ENCODE measurements at places on chromosomes 3 and 15.
A peak's percentile ranks its signal among the peaks of the same experiment; 100 is the strongest.

GRCh38 chr15:61309031-61309511, 80.0 kb upstream of the RORA start:
- no peak for DNase-seq

GRCh38 chr3:172622156-172622555, 88.7 kb downstream of the NCEH1 start:
- DNase-seq, result no peak

DNA sequence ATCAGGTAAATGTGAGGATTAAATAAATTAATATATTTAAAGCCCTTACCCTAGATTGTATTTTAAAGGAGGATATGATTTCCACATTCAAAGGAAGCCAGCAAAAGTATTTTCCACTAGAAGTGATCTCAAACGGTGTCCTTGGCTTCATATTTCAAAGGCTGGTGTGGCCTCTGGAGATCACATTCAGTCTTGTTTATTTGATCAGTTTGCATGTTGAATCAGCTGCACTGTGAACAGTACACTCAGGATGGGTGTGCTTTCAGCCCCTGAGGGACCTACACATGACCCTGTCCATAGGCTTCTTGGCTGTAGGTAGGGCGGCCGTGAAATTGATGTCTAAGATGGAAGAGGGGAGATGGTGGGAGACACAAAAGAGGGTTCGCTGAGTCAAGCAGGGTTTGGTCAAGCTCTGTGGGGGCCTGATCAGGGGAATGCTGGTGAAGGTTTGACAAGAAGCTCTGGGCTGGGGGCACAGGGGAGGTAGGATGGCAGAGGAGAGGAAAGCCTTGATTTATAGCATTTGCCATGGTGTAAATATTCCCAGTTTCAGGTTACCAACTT, 21.9 kb downstream of the CYP8B1 start:
- DNase-seq, result no peak

- DNase-seq, result no peak
Observed at GRCh38 chr15:40871749-40872617, 2.1 kb downstream of the RHOV start.

DNA sequence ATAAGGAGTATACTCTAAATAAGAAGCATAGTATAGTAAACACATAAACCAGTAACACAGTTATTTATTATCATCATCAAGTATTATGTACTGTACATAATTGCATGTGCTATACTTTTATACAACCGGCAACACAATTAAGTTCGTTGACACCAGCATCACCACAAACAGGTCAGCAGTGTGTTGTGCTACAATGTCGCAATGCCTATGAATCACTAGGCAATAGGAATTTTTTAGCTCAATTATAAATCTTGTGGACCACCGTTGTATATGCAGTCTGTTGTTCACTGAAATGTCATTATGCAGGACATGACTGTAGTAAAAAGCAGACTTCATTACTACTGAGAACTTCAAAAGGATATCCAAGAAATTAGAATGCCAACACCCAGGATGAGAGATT, 177.0 kb downstream of the PDCD6IP start:
- DNase-seq, result no peak

GRCh38 chr3:99114565-99115291, 213.2 kb upstream of the DCBLD2 start:
- DNase-seq, result no peak

DNA sequence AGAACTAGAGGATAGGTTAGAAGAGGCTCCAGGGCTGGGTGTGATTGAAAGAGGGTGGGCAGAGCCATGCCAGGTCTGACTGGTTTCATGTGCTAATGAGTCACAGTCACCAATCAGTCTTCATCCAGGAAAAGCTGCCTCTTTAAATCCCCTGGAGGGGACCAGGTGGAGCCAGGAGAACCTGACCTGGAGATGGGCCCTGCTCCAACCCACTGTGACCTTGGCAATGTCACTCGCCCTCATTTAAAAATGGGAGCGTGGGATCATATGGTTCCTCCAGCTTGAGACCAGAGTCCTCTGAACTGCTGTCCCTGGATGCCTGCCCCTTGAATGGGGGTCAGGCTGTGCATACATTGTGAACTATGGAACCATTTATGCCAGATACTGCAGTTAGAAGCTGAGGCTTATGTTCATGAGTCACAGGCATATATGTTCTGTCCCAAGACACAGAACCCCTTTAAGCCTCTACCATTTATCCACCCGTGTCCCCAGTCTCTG, 23.0 kb downstream of the HES1 start:
- no peak for DNase-seq

DNA sequence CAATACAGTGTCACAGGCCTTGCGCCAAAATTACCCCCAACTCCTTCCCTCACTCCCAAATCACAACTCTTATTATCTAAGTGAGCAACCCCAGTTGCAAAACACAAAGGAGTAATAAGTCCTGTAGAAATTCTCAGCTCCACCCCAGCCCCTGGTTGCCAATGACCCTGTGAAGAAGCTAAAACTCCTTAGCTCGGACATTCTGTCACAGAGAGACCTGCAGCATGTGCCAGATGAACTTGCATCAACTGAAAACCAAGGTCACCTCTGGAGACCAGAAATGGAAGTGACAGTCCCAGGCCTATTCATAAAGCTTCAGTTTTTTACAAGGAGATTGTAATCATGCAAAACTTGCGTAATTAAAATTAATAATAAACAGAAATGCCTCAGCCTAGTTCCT, 55.2 kb downstream of the RBPMS2 start:
- no peak for DNase-seq

DNA sequence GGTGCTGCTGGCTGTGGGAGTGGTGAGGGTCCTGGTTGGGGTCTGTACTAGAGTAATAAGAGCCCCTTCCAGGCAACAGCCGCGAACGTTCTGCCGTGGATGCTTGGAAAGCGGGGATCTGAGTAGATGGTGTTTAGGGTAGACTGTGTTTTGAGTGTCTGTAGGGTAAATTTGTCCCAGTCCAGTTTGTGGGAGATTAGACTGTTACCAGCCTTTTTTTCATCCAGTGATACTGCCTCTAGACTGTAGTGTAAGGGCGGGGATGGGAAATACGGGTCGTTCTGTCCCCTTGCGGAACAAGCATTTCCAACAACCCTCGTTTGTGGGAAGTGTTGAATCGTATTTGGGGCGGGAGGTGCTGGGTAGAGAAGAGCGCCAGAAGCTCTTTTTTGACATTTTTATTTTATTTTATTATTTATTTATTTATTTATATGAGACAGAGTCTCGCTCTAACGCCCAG, 424 bp downstream of the HAUS2 start:
- DNase-seq, result peak; percentile 29

DNA sequence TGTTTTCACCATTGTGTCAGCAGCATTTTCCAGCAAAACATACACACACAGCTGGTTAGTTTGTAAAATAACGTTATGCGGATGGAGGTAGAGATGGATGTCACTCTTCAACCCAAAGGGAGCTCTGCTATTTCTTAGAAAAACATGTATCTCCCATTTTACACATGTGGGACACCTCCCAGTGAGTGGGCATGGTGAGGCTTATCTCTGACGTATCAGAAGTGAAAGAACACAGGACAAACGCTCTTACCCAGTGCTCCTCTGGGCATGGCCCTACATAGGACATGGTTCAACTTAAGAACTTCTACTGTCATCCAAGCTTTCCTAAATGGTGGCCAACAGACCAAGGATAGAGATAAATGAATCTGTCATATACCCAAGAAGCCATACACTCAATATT, 2.1 kb downstream of the FAM240A start:
- no peak for DNase-seq

- DNase-seq, result no peak
Observed at GRCh38 chr3:47476330-47476626, 537 bp upstream of the SCAP start.

DNA sequence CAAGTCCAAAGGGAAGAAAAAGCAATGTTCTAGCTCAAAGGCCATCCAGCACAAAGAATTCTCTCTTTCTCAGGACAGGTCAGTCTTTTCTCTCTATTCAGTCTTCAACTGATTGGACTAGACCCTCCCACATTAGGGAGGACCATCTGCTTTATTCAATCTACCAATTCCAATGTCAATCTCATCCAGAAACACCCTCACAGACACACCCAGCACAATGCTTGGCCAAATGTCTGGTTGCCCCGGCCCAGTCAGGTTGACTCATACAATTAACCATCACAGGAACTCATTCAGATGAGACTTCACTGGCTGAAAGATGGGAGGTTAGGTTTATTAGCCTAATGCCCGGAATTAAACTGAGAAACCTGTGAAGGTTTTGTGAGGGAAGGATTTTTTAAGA, 32.4 kb downstream of the ACAN start:
- DNase-seq, result no peak

GRCh38 chr3:177378168-177378567, 180.9 kb upstream of the TBL1XR1 start:
- DNase-seq, result no peak

- DNase-seq, result no peak
Observed at GRCh38 chr3:165192610-165193192, 3.5 kb downstream of the SLITRK3 start.

- no peak for DNase-seq
Observed at GRCh38 chr3:21544076-21544462, 206.9 kb downstream of the ZNF385D start.
